ENCODE measurements at places on chromosomes 5 and 9.
A peak's percentile ranks its signal among the peaks of the same experiment; 100 is the strongest.

GRCh38 chr5:176413255-176413565 lies 3.1 kb downstream of the CLTB start:
- no peak for DNase-seq

DNA sequence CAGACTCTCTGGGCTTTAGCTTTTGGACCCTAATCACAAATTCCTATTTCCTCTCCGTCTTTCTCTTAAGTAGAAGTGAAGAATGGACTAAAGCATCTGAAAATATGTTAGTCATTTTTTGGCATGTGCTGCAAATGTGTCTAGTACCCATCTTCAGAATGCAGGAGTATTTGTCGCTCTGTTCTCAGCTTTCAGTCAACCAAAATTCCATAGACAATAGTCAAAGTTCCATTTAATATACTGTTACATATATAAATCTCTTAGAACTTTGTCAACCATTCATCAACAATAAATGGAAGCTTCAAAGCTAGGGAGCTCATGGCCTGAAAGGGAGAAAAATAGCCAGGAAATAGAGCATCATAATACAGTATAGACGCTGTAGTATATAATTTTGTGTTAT lies 509.4 kb downstream of the BNC2 start:
- DNase-seq, result no peak

GRCh38 chr9:98856982-98857381 lies 49.5 kb downstream of the GALNT12 start:
- no peak for DNase-seq

DNA sequence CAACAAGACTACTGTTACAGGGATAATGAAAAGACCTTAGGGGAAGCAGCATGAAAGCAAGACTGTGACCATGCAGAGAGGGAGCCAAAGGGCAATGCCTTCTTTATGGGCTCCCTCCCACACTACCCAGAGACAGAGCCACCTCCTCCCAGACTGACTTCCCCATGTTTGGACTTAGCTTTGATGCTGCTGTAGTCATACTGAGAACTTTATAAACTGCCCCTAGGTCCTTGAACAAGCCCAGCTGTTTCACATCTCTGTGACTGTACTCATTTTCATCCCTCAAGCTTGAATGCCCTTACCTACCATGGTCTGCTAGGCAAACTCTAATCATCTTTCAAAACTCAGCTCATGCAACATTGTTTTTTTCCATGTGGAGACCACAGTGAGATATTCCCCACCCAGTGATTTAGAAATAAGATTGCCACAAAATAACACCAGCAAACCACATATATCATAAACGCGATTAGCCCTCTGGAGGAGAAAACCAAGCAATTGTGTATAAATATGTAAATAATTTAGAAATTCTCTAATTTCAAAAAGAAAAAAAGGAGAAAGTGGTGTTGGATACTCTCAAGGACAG lies 23.4 kb upstream of the FAM169A start:
- no peak for DNase-seq

DNA sequence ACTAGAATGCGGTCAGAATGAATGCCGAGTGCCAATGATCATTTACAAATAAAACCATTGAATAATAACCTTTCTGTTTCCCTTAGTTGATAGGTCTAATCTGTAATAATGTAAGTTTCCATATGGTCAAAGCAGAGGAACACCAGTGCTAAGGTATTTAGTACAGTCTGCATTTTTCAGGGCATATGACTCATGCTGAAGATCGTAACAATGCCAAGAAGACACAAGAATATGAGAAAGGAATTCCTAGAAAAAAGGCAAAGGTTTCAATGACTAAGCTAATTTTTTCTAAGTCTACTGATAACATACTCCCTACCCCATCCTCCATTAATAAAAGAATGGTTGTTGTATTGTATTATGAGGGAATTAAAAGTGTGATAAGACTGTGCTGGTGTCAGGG lies 2.8 kb downstream of the OR1L8 start:
- no peak for DNase-seq

- no peak for DNase-seq
Measured at GRCh38 chr5:32182463-32183063, 8.4 kb upstream of the GOLPH3 start.

- DNase-seq, result no peak
Measured at GRCh38 chr5:12272389-12272788, 368.1 kb upstream of the CTNND2 start.

DNA sequence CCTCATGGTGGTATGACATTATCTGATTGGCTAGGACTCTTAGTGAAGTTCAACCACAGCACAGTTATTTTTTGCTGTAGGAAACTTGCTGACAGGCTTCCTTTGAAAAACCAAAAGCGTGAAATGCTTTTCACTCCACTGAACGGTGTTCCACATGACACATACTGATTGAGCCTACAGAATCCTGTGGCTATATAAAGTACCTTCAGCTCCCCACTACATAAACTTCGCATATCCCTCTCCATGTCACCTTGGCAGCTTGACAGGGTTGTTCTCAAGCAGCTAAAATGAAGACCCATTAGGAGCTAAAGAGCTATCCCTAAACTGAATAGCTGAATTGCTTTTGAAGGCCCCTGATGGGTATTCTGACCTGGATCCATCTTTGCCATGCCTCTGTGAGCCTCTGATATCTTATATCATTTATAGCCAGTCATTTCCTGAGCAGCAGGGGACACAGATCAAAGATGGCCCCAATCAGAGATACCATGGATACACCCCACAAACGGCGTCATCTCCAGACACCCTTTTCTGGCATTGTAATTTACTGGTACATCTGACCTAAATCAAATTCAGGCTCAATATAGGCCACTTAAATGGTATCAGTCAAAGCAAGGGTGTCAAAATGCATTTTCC lies 91.5 kb downstream of the APBA1 start:
- no peak for DNase-seq

DNA sequence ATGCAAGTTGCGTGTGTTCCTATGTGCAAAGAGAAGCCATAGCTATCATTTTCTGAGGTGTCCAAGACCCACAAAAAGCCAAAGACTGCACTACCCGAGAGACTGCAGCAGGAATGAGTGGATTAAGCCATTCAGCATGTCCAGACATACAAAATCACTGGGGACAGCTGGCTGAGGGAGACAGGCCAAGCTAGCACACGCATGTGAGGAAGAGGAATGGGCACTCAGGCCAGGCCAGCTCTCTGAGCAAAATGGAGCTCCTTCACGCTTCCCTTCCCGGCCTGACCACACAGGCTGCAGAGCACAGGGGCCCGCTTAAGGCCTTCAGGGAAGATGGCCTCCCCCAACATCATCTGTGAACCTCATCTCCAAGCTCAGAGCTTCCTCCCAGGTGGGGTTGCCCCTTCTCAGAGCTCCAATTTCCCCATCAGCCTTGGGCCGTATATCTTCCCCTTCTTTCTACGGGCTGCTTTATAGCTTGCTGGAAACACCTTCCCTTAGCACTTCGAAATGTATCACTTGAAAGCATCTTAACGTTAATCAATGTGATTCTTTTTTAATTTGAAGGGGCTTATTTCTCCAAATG lies 8.4 kb downstream of the DCANP1 start:
- DNase-seq, result no peak

- no peak for DNase-seq
Measured at GRCh38 chr5:39700523-39700922, 275.7 kb upstream of the DAB2 start.

- no peak for DNase-seq
Measured at GRCh38 chr5:72698481-72698880, 118.0 kb upstream of the TNPO1 start.

- DNase-seq, result no peak
Measured at GRCh38 chr5:9046756-9047481, 499.0 kb downstream of the SEMA5A start.

GRCh38 chr5:1204693-1205242 lies 3.4 kb downstream of the SLC6A19 start:
- DNase-seq, result no peak

DNA sequence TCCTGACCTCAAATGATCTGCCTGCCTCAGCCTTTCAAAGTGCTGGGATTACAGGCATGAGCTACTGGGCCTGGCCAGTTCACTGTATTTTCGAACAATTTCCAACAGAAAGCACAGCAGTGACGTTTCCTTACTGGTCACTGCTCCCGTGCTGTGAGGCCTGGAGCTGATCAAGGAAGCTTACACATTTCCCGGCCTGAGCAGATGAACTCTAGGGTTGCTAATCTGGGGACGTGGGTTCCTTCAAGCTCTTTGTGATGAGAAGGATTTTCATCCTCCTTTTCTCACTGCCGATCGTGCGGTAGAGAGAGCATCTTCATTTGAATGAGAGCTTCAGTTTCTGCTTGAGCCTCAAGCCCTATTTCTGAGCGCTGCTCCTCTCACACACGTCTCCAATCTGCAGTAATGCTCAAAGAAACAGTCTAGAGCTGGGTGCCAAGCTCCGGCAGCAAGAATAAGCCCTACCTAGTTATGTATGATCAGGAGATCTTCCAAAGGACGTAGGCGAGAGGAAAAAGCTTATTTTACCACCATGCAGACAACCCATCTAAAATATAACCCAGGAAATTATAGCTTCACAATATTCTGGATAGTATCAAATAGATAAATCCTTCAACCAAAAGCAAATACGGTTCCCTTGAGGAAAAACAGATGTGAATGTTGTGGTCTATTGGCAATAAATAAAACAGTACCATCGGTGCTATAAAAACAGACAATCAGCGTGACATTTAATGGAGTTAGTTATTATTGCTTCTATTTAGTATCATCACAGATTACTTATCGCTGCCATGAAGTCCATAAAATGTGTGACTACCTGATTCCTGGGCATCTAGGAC lies 7.3 kb upstream of the SPATA24 start:
- peak; percentile 39 for DNase-seq

- DNase-seq, result no peak
Measured at GRCh38 chr9:107982745-107983144, 493.2 kb upstream of the KLF4 start.

- peak; percentile 40 for DNase-seq
Measured at GRCh38 chr9:21110708-21111576, 30.7 kb downstream of the IFNW1 start.

DNA sequence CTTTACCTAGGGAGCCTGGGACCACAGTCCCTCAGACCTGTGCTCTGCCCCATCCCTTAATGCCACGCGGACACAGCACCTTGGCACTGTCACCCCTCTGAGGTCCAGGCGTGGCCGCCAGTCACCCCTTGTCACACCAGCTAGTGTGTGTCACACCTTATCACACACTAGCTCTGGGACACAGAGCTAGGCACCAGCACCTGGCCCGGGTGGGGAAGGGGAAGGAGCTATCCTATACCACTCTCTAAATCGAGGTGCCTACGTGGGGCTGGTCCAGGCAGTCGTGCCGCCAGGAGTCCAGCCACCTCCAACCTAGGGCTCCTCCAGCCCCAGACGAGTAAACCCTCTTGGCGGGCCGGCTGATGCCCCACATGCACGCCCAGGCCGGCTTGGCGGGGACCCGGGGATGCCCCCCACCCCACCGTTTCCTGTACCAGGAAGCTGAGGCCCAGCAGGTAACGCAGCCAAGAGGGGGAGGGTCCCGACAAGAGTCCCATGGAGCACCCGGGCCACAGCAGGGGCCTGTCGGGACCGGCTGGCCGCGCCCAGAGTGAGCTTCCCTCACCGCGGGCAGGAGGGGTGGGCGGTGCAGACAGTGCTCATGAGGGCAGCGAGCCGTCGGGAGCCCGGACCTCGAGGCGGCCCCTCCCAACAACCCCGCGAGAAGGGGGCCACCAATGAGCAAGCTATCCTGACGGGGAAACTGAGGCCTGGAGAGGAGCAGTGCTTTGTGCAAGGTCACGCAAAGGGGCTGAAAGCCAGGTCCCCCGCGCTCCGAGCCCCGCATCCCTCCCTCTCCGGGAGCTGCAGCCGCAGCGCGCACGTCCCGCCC lies 550 bp downstream of the CORO2A start:
- no peak for DNase-seq

DNA sequence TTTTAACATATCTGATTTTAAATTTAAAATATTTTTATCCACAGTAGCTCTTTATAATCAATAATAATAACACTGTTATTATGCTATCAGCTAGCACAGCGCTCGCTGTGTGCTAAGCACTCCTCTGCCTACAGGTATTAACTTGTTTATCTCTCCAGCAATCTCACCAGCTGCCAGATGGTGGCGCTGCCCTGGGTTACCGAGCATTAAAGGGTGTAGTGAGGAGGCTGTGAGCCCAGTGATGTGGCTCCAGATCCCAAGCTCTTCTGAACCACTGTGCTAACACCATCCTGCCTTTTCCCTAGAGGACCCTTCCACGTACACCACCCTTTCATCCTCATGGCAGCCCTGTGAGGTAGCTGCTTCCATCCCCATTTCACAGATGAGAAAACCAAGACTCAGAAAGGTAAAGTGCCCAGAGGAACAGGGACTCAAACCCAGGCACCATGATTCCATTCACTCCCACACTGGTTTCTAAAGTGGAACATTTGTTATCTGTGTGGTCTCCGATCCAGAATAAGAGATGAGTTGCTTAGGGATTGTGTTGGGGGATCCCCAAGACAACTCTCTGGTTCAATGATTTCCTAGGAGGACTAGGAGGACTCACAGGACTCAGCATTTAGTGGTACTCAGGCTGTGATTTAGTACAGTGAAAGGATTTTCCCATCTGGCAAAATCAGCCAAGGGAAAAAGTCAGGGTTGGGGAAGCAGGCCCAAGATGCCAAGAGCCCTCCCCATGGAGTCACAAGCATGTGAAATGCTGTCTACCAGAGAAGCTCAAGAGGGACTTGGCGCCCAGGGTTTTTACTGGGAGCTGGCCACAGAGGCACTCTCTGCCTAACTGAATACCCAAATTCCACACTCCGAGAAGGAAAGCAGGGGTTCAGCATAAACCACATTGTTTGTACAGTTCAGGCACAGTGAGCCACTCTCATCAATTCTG lies 7.0 kb downstream of the IGFBPL1 start:
- peak; percentile 25 for DNase-seq

- DNase-seq, result no peak
Measured at GRCh38 chr5:90640484-90641059, 82.0 kb downstream of the ADGRV1 start.

All from head of caudate nucleus (tissue), 42 donors.